Stimulated activated CD8-positive, alpha-beta memory T cell treated with anti-CD3 and anti-CD28 coated beads, Interleukin-7, amount 100 ng/mL, for 4 hours (primary cell): ENCODE measurements at places on chromosomes 7 and 10.

- DNase-seq, result no peak
Observed at GRCh38 chr7:134777908-134778580, 1.4 kb upstream of the CALD1 start.

- DNase-seq, result no peak
Observed at GRCh38 chr7:114658216-114658615, 243.6 kb downstream of the FOXP2 start.

DNA sequence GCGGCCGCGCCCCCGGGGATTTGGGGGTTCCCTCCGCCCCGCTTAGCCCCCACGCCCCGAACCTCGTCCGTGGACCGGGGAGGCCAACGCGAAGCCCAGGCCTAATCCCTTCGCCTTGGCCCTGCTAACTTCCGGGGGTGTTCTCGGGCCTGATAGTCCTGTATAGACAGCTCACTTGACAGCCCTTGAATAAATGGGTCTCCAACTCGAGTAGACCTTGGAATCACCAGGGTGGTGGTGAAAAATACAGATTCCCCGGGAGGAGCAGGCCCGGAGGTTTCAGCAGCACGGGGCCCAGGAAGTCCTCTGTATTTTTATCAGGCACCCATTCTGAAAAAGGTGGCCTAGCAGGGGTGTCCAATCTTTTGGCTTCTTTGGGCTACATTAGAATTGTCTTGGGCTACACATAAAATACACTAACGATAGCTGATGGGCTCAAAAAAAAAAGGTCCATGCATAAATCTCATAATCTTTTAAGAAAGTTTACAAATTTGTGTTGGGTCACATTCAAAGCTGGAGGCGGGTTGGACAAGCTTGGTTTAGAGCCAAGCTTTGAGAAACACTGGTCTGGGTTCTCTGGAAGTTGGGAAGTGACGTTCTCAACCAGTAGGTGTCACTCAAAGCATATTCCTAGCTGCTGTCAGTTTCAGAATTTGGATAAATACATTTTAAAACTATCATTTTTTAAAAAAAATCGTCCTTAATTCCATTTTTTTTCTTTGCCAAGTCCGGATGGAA is 221.7 kb downstream of the PHTF2 start:
- DNase-seq, result no peak

GRCh38 chr7:145644426-145645134 is 472.0 kb upstream of the CNTNAP2 start:
- no peak for DNase-seq

DNA sequence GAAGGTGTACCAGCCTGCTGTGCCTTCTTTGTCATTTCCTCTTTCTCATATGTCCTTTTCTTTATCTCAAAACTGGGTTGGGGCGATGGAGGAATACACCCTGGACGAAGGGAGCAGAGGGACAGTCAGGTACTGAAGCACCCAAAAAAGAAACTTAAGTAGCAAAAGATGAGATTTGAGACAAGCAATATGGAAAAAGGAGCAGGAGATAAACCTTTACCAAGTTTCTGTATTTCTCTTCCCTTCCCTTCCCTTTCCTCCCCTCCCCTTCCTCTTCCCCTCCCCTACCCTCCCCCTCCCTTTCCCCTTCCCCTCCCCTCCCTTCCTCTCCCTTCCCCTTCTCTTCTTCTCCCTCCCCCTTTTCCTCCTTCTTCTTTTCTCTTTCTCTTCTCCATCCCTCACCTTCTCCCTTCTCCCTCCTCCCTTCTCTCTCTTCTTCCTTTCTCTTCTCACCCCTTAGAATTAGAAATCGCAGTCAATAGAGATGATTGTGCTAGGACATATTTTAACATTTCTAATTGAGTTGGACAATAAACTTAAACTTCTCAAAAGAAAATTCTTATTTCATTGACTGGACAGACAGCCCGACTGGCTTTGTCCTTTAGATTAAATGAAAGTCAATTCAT is 114.7 kb upstream of the PLXDC2 start:
- DNase-seq, result no peak
